ENCODE measurements at places on chromosomes 6 and 20. TPM values are rescaled to one million over a fixed set of nuclear protein-coding genes. Genes with fewer than 3 reads are reported as not detected.
A peak's percentile ranks its signal among the peaks of the same experiment; 100 is the strongest.

DNA sequence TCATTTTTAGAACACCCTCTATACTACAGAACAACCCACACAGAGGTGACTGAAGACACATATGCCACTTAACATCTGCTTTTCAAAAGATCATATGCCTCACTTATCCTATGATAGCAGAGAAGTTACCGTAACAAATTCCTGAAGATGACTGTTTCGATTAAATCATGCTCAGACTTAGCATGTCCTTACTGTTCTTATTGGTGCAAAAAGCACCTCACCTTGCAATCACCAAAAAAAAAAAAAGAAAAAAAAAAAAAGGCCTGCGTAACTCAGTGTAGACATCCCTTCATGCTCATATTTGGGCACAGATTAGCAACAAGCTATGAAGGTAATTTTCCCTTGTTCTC, 17.7 kb upstream of the DST start:
- H3K4me3 ChIP-seq = no peak overlapping the region
- H3K36me3 ChIP-seq = no peaks in the 10 kb centered on the region
- H3K27me3 ChIP-seq = no peaks in the 10 kb centered on the region
- H3K27ac ChIP-seq = no peak overlapping the region
- peaks cover 9% of the 10 kb centered on the region for H3K4me1 ChIP-seq

The MAS1 gene
- not detected for total RNA-seq

DNA sequence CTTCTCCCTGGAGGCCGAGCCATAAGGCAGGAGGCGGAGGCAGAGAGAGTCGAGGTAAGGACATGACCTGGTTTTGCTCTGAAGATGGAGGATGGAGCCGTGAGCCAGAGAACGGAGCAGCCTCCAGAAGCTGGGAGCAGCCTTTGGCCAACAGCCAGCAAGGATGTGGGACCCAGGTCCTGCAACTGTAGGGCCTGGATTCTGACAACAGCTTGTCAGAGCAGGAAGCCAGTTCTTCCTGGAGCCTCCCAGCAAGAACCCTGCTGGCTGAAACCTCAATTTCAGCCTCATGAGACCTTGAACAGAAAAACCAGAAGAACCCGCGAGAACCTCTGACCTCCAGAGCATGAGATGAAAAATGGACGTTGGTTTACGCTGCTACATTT, 13.4 kb upstream of the MRGBP start:
- no peak overlapping the region for H3K4me3 ChIP-seq
- DNase-seq = no peak
- no peaks in the 10 kb centered on the region for H3K36me3 ChIP-seq
- H3K27me3 ChIP-seq = no peaks in the 10 kb centered on the region

The MYLK2 gene
- 9.3 TPM for total RNA-seq

- peaks cover 80% of the 10 kb centered on the region for H3K4me1 ChIP-seq
- H3K36me3 ChIP-seq = peaks cover 7% of the 10 kb centered on the region
- no peak overlapping the region for H3K4me3 ChIP-seq
- peak; percentile 86 for DNase-seq
- H3K27me3 ChIP-seq = no peaks in the 10 kb centered on the region
These were observed 15.2 kb downstream of the FOXP4 start for GRCh38 chr6:41561416-41561815.

The SOX18 gene
- total RNA-seq = 17.1 TPM

The ALDH8A1 gene
- total RNA-seq = 0.26 TPM

The C2 gene
- total RNA-seq = 1.3 TPM

DNA sequence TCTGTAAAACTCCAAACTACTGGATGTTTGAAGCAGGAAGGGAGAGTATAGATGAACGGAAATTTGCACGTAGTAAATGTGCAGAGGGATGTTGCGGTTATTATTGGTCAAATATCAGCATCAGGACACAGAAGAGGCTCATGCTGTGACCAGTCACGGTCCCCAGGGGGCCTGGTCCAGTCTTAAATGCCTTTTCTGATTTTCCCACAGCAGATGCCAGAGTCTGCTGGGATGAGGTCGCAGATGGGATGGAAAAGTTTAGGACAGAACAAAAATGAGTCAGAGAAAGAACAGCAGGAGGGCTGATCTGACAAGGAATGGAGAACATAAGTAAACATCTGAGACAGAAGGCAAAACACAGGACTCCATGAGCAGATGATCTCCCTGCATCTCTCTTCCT, 11.7 kb upstream of the SIRPG start:
- no peak for DNase-seq
- no peaks in the 10 kb centered on the region for H3K27me3 ChIP-seq
- H3K36me3 ChIP-seq = no peaks in the 10 kb centered on the region
- no peak overlapping the region for H3K4me3 ChIP-seq
- no peak overlapping the region for H3K27ac ChIP-seq

DNA sequence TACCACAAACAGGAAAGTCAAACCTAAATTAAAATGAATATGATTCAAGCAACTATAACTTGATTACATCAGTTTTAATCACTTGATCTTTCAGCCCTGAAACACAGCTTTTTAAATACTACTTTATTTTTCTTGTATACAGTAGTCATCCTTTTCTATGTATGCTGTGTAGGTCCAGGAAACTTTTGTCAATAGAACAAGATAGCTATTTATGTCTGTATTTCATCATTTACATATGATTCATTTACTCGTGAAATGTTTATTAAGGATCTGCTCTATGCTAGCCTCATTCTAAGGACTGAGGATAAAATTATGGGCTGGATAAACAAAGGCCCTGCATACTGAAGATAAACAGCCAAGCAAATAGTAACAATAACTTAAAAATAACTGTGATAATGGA, 930.2 kb downstream of the TFAP2A start:
- H3K4me1 ChIP-seq = no peaks in the 10 kb centered on the region
- no peaks in the 10 kb centered on the region for H3K27me3 ChIP-seq
- H3K36me3 ChIP-seq = no peaks in the 10 kb centered on the region
- H3K4me3 ChIP-seq = no peak overlapping the region
- DNase-seq = no peak
- H3K27ac ChIP-seq = no peak overlapping the region

DNA sequence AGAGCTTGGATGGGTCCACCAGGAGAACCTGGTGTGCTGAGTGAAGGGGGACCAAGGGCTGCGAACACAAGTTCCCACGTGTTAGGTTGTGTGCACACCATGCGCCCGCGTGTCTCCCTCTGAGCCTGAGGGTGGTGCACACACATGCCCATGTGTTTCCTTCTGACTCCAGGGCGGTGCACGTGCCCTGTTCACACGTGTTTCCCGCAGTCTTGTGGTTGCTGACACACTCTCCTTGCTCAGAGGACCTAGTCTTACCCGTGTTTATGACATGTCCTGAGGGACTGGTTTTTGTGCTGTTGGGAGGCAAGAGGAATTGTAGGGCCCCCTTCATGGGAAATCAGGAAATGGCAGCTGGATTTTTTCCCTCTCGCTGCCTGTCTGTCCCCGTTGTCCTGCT, 36.3 kb upstream of the PCMTD2 start:
- DNase-seq = no peak
- no peak overlapping the region for H3K27ac ChIP-seq
- no peak overlapping the region for H3K4me3 ChIP-seq
- peaks cover 4% of the 10 kb centered on the region for H3K4me1 ChIP-seq
- no peaks in the 10 kb centered on the region for H3K27me3 ChIP-seq

DNA sequence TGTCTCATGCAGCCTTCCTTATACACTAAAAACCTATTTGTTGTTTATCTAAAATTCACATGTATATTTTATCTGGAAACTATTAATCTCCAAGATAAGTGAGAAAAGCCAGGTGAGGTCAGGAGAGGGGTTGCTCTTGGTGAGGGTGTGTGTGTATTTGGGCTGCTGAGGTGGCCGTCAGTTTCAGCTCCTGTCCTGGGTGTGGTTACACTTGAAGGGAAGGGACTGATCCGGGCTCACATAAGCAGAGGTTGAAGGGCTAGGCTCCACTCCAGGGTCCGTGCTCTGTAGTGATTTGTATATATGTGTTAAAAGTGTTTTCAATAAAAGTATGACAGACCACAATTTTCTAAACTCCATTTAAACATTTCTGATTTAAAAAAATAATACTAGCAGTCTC, 13.5 kb upstream of the SNAI1 start:
- H3K27ac ChIP-seq = no peak overlapping the region
- H3K36me3 ChIP-seq = no peaks in the 10 kb centered on the region

The PCK1 gene
- 33.3 TPM for total RNA-seq

DNA sequence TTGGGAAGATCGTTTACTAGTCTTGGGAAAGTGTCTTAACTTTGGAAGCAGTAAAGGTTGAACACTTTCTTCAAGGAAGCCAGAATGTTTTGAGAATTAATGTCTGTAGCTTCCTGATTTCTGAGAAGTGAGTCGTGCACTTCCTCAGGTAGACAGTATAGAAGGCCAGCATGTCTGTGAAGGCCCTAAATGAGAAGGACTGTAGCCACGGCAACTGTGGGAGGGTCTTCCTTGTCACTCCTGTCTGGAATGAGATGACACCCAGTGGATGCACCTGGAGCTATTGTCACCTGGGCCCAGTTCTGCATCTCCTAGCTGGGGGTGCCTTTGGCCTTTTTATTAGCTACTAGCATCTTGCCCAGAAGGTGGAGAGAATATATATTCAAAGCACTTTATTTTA, 8.8 kb downstream of the STX16 start:
- H3K27ac ChIP-seq = no peak overlapping the region
- no peak for DNase-seq
- no peaks in the 10 kb centered on the region for H3K36me3 ChIP-seq
- no peaks in the 10 kb centered on the region for H3K27me3 ChIP-seq
- peaks cover 33% of the 10 kb centered on the region for H3K4me1 ChIP-seq
